Activated B cell treated with CpG ODN at 0.5 μM for 24 hours (primary cell): ENCODE measurements at places on chromosomes 7 and 10. TPM values are rescaled to one million over a fixed set of nuclear protein-coding genes. Genes with fewer than 3 reads are reported as not detected.

DNA sequence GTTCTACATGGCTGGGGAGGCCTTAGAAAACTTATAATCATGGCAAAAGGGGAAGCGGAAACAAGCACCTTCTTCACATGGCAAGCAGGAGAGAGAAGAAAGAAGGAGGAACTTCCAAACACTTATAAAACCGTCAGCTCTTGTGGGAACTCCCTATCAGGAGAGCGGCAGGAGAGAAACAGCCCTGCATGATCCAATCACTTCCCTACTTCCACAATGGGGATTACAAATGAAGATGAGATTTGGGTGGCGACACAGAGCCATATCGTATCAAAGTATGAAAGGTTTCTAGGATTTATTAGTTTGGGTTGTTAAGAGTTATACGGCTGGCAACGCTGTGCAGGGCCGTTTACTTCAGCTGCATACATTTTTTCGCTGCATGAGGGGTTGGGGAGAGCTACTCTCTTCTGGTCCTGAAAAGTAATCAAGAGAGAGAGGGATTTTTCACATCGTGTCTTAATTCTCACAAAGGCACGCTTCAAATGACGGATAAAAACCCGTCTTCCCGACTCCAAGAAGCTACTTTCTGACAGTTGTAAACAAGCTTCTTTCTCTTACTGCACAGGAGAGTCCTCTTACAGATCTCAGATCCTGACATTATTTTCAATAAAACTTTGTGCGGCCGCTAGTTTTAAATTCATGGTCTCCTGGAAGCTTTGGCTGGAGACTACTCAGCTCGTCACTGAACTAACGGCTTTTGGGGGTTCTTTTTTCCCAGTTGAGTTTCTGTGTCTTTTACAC is 751 bp upstream of the GTPBP10 start:
- peaks cover 35% of the 10 kb centered on the region for H3K4me1 ChIP-seq
- H3K27me3 ChIP-seq = no peaks in the 10 kb centered on the region
- DNase-seq = no peak

DNA sequence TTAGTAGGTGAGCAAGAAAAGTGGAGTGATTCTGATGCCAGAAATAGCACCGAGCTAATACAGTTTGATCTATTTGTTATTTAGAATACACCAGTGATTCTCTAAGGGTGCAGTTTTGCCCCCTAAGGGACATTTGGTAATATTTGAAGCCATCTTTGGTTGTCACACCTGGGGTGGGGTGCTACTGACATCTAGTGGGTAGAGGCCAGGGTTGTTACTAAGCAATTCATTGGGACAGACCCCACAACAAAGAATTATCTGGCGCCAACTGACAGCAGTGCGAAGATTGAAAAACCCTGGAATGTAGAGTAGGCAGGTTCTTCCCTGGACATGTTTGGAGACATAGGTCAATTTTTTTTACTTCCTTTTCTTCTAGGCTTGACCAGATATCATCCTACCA is 14.6 kb downstream of the PALS2 start:
- H3K27me3 ChIP-seq = no peaks in the 10 kb centered on the region
- no peak overlapping the region for H3K27ac ChIP-seq
- H3K4me1 ChIP-seq = peaks cover 14% of the 10 kb centered on the region
- no peak for DNase-seq
- no peak overlapping the region for H3K4me3 ChIP-seq

- no peak overlapping the region for H3K27ac ChIP-seq
- no peaks in the 10 kb centered on the region for H3K4me1 ChIP-seq
Measured at GRCh38 chr10:88804083-88804812, 1.7 kb downstream of the LIPM start.

GRCh38 chr7:111089822-111090426 is 1.0 kb upstream of the LRRN3 start:
- H3K36me3 ChIP-seq = no peaks in the 10 kb centered on the region
- peaks cover 12% of the 10 kb centered on the region for H3K4me1 ChIP-seq
- no peak for DNase-seq
- H3K4me3 ChIP-seq = no peak overlapping the region

DNA sequence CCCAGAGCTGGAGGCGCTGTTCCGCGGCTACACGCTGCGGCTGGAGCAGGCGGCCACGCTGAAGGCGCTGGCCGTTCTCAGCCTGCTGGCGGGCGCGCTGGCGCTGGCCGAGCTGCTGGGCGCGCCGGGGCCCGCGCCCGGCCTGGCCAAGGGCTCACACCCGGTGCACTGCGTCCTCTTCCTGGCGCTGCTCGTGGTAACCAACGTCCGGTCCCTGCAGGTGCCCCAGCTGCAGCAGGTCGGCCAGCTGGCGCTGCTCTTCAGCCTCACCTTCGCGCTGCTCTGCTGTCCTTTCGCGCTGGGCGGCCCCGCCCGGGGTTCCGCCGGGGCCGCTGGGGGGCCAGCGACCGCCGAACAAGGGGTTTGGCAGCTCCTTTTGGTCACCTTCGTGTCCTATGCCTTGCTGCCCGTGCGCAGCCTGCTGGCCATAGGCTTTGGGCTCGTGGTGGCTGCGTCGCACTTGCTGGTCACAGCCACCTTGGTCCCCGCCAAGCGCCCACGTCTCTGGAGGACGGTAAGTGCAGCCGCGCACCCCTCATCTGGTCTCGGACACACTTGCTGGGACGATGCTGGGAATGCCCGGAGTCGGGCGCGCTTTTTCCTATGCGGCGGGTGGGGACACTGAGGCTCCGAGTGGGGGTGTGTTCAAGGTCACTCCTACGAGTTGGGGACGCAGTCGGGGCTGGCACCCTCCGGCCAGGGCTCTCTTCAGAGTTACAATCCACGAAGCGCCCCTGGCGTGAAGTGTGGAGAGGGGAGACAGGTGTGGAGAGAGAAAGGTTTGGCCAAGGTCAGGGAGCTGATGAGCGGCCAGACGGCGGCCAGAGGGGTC is 717 bp downstream of the ADCY1 start:
- peaks cover 8% of the 10 kb centered on the region for H3K4me1 ChIP-seq
- no peak overlapping the region for H3K27ac ChIP-seq
- H3K4me3 ChIP-seq = peak overlapping the region; percentile 50
- DNase-seq = no peak
- no peaks in the 10 kb centered on the region for H3K36me3 ChIP-seq

DNA sequence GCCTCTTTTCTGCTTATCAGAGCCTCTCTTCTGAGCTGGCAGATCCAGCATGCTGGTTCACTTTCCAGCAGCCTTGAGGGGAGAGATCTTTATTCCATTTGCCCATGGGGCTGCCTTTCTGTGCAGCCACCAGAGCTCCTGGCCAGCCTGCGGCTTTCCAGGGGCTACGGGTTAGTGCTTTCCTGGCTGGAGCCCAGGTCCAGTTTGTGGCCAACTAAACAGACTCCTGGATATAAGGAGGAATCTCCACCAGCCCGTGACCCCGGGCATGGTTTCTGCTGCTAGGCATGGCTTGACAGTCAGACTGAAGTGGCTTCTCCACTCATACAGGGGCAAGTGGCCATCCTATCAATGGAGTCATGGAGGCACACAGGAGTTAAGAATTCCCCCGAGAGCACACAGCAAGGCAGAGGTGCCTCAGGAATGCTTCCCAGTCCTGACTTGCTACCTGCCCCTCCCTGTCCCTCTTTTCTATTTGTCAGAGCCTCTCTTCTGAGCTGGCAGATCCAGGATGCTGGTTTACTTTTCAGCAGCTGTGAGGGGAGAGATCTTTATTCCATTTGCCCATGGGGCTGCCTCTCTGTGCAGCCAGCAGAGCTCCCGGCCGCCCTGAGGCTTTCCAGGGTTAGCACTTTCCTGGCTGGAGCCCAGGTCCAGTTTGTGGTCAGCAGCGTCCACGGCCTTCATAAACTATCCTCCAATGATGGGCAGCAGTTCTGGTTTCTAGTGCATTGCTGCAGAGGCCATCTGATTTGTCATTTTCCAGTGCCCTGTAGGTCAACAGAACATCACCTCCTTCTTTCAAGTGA is 35.9 kb downstream of the TSPAN15 start:
- no peaks in the 10 kb centered on the region for H3K27me3 ChIP-seq
- no peak overlapping the region for H3K4me3 ChIP-seq
- no peaks in the 10 kb centered on the region for H3K4me1 ChIP-seq
- H3K27ac ChIP-seq = no peak overlapping the region
- peaks cover 3% of the 10 kb centered on the region for H3K36me3 ChIP-seq

GRCh38 chr10:89644691-89644966 is 413 bp downstream of the PANK1 start:
- peaks cover 13% of the 10 kb centered on the region for H3K4me1 ChIP-seq
- H3K36me3 ChIP-seq = peaks cover 3% of the 10 kb centered on the region
- H3K27me3 ChIP-seq = no peaks in the 10 kb centered on the region
- no peak overlapping the region for H3K4me3 ChIP-seq
- DNase-seq = peak; percentile 57

GRCh38 chr10:80186364-80187012 is 18.8 kb downstream of the ANXA11 start:
- H3K27me3 ChIP-seq = no peaks in the 10 kb centered on the region
- no peak for DNase-seq
- H3K27ac ChIP-seq = peak overlapping the region; percentile 91
- H3K4me3 ChIP-seq = no peak overlapping the region
- H3K36me3 ChIP-seq = peaks cover 30% of the 10 kb centered on the region

- no peaks in the 10 kb centered on the region for H3K36me3 ChIP-seq
- H3K4me1 ChIP-seq = no peaks in the 10 kb centered on the region
- H3K4me3 ChIP-seq = no peak overlapping the region
Measured at GRCh38 chr7:14836571-14837189, 65.9 kb downstream of the DGKB start.

- DNase-seq = no peak
- no peaks in the 10 kb centered on the region for H3K36me3 ChIP-seq
- H3K4me3 ChIP-seq = no peak overlapping the region
- H3K27ac ChIP-seq = no peak overlapping the region
- no peaks in the 10 kb centered on the region for H3K27me3 ChIP-seq
Measured at GRCh38 chr10:103593022-103593570, 99.6 kb downstream of the NEURL1 start.

DNA sequence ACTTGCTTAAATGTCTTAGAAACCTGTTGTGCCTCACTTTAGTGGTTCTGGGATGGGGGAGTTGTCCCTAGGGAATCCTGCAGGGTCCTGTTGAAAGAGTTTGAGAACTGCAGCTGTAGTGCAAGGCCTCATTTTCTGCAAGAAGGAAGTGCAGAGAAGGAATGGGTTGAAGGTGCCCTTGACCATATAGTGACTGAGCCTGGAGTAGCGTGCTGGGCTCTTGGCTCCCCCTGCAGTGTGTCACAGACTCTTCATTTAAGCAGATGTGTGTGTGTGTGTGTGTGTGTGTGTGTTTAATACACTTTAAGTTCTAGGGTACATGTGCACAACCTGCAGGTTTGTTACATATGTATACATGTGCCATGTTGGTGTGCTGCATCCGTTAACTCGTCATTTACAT is 92.2 kb downstream of the GRK5 start:
- no peaks in the 10 kb centered on the region for H3K27me3 ChIP-seq
- H3K4me3 ChIP-seq = no peak overlapping the region
- H3K36me3 ChIP-seq = peaks cover 22% of the 10 kb centered on the region
- peaks cover 58% of the 10 kb centered on the region for H3K4me1 ChIP-seq

DNA sequence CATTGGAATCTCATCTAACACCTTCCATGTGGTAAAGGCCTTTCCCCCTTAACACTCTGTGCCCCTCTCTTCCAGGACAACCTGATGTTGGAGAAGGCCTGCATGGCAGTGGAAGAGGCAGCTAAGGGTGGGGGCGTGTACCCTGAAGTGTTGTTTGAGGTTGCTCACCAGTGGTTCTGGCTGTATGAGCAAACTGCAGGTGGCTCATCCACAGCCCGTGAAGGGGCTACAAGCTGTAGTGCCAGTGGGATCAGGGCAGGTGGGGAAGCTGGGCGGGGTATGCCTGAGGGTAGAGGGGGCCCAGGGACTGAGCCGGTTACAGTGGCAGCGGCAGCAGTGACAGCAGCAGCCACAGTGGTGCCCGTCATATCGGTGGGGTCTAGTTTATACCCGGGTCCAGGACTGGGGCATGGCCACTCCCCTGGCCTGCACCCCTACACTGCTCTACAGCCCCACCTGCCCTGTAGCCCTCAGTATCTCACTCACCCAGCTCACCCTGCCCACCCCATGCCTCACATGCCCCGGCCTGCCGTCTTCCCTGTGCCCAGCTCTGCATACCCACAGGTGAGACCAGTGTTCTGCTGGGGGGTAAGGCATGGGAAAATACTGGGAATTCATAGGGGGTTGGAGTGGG is 12.4 kb downstream of the NDST2 start:
- H3K27me3 ChIP-seq = no peaks in the 10 kb centered on the region
- H3K4me1 ChIP-seq = peaks cover 7% of the 10 kb centered on the region
- no peak overlapping the region for H3K27ac ChIP-seq
- no peak for DNase-seq

GRCh38 chr10:13528123-13528874 is 515 bp downstream of the BEND7 start:
- H3K27ac ChIP-seq = no peak overlapping the region
- peak overlapping the region; percentile 66 for H3K4me3 ChIP-seq
- peaks cover 5% of the 10 kb centered on the region for H3K4me1 ChIP-seq

GRCh38 chr10:48459270-48460150 is 145.4 kb downstream of the ARHGAP22 start:
- peaks cover 10% of the 10 kb centered on the region for H3K4me1 ChIP-seq
- no peak overlapping the region for H3K27ac ChIP-seq
- peaks cover 3% of the 10 kb centered on the region for H3K27me3 ChIP-seq

JCAD gene
- not detected in 2 replicates for total RNA-seq

SPDYE8 gene
- total RNA-seq = not detected in 2 replicates

IL6 gene
- 64.4 and 72.3 TPM in 2 replicates for total RNA-seq

GIMAP6 gene
- total RNA-seq = 0.17 and 0.35 TPM in 2 replicates

PROSER2 gene
- total RNA-seq = 0.17 and 0.27 TPM in 2 replicates

TMEM236 gene
- 0.09 and 0.10 TPM in 2 replicates for total RNA-seq

NUTM2D gene
- 1.9 and 3.7 TPM in 2 replicates for total RNA-seq

ZSCAN21 gene
- 10.6 and 11.3 TPM in 2 replicates for total RNA-seq

PTPRN2 gene
- 1.6 and 1.8 TPM in 2 replicates for total RNA-seq

FFAR4 gene
- not detected in 2 replicates for total RNA-seq
